ENCODE measurements at places on chromosomes 4 and X.

DNA sequence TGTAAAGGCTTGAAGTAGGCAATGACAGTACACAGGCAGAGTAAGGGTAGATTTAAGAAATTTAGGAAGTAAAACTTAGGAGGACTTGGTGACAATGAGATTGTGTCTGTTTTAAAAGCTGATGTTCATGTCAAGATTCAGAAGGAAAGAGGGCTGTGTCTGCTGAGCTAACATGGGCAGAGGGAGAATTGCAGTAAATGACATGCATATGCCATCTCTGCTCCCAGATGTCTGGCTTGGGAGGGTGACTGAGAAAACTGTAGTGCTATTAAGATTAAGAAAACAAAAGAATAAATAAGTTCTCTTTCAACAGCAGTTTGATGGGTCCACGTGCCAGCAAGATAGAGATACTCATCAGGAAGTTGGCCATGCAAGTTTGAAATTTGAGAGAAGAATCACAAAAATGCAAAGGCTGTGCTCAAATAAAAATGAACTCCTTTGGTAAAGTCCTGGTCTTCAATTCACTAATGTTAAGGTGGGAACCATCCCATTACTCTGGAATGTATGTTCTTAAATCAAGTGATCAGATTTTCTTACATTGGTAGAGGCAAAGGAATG lies 7.2 kb downstream of the NFXL1 start:
- DNase-seq: no peak

DNA sequence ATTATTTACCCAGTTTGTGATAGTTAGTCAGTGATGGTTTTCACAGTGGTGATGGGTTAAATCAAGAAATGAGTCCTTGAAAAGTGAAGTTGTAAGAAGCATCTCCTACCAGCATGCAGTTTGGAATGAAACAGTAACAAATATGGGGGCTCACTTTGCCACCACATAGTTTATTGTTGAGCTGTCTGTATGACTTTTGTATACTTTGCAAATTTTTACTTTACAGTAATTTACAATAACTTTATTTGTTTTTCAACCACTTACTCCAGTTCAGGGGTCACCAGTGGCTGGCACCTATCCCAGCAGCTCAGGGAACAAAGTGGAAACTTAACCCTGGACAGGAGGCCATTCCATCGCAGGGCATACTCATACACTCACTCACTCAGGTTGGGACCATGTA lies 64.5 kb upstream of the ANKRD50 start:
- DNase-seq: no peak

DNA sequence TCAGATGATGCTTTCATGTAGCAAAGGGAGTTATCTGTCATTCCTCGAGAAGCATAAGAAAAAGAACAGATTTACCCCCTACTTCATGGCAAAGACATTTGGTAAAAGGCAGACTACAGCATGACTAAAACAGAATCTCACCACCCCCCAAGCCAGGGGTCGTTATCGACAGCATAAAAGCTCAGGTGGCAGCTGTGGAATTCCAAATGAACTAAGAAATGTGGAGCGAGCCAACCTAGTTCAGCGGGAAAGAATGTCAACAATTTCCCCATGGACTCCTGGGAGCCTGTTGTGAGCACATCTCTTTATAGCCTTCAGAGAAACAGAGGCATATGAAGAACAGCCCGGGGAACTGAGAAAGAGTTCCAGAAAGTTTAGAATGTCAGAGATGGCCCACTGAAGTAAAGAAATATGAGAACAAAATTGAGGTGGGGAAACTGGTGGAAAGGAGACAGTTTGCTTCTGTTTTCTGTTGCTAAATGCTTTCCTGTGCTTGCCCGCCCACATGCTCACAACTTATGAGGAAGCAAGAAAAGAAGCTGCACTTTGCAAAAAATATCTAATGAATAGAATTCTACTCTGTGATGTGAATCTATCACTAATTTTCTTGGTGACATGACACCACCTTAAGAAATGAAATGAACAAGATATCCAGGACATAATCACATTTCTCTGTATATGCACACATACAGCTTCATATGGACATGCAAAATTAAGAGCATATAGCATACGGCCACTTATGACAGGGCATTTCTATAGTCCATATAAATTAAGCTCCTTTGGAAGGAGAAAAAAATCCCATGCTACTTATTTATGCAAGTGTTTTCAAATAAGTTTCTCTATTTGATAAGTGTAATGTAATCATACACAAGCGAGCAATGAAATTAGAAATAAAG lies 135.3 kb upstream of the MID1 start:
- DNase-seq: peak; percentile 86

DNA sequence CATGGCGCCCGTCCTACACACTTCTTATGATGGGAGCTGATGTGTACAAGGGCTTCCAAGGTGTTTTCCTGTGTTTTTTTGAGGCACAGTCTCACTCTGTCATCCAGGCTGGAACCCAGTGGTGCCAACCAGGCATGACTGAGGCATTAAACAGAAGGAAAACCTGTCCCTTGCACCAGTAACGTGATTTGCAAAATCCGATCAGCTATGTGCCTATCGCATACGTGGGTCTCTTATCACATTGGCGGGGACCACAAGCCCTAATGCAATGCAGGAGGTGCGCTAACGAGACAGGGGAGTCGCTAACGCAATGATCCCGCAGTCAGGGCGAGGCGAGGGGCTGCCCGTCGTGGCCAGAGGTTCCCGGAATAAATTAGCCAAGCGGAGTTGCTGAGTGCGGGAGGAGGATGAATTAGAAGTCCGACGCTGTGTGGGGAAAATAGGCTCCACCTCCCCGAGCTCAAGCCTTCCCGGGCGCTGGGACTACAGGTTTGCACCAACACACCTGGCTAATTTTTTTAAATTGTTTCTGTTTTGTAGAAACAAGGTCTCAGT lies 162.7 kb downstream of the SHOX start:
- DNase-seq: no peak

GRCh38 chr4:39526765-39527295 lies 409 bp downstream of the UGDH start:
- DNase-seq: peak; percentile 20

DNA sequence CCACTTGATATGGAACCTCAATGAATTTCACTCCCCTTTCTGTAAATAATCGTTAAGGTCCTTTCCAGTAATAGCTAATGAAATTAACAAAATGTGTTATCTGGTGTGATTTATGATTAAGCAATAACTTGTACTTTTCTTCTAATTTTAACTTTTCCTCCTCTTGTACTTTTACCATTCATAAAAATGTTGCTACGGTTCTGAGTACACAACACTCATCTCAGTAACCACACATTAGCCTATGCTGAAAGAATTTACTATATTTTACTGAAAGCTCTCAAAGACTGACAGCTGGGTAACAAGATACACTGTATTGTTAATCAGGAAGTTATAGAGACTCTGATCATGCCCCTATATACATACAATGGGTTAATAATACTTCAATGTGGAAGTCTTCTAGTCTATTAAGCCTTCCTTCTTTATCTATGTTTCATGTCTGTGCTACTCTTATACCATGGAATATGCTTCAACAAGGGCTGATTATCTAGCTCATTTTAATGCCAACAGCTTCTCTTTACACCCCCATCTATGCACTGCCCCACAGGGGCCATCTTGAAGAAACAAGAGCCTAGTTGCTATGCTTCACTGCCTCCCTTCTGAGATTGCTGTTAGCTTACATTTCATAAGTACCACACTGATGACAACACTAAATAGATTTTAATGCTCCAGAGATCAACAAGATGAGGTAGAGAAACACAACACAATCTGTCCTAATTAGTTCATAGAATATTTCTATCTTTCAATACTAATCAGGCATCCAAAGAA lies 39.1 kb downstream of the LAMP2 start:
- DNase-seq: no peak

DNA sequence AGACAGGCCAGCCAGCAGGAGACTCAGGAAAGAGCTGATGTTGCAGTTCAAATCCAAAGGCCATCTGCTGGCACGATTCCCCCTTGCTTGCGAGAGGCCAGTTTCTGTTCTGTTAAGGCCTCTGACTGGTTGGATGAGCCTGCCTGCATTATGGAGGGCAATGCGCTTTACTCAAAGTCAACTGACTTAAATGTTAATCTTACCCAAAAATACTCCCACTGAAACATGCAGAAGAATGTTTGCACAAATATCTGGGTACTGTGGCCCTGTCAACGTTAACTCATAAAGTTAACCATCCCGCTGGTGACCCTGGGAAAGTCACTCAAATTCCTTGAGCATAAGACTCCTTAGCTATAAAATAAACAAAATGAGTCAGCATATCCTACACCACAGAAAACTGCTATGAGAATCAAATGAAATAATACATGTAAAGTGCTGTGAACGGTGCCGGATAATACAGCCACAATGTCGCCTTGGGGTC lies 326.4 kb downstream of the EVC2 start:
- no peak for DNase-seq

DNA sequence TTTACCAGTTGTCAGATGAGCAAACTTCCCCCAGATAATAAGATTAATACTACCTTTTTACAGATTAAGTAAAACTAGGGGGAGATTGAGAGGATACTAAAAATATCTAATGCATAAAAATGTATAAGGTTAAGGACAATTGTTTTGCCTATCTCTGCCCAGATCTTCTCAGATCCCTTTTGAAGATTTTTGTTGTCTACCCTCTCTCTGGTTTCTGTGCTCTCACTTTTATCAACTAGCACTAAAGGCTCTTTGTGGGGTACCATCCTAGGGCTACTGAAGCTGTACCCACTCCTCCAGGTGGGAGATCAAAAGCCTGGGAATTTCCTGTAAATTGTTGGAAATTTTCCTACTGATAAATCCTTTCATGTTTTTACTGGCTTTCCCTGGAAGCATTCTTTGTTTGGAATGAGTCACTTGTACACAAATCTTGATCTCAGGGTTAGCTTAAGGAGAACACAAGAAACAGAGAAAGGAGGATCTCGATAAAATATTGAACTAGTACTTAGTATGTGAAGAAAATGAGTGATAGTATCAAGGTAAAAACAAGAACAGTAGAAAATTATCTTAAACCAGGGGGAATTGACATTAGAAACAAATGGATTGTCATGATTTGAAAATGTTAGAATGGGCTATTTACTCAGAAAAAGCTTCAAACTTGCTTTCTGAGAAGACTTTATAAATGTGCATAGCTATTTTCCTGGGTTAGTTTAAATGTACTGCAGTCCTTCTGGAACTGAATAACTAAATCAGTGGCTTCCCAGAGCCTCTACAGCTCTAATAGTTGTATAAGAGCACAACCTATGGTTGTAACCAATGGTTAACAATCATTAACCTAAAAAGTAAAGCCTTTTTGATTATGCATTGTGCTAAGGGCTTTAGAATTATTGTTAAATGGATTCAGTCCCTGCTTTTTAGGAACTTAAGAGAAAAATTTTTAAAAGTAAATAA lies 679.9 kb upstream of the MAGEB2 start:
- DNase-seq: no peak

DNA sequence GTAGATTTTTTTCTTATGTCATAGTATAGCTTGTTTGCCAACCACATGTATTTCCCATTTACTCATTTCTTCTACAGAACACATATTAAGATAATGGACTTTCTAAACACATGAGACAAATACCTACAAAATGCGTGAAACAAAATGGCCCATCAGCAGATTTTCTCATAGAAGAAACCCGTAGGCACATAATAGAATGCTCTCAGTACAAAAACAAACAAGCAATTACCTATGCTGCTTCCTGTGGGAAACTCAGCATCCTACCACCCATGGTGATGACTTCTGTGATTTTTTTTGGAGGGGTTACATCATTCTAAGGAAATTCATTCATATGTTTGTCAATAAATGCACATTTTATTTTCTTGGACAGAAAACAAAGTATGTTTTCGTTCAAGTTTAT lies 343.6 kb downstream of the SPRY1 start:
- DNase-seq: no peak

GRCh38 chr4:56850910-56851309 lies 29.4 kb upstream of the SPINK2 start:
- DNase-seq: no peak

- no peak for DNase-seq
These were observed 35.9 kb downstream of the NAP1L5 start for GRCh38 chr4:88661739-88662138.

GRCh38 chr4:174658246-174658645 lies 136.0 kb upstream of the HPGD start:
- DNase-seq: no peak

- DNase-seq: no peak
These were observed 24.8 kb upstream of the GAB1 start for GRCh38 chr4:143311924-143312323.

GRCh38 chrX:29466456-29466855 lies 748.9 kb upstream of the MAGEB2 start:
- DNase-seq: no peak

GRCh38 chr4:99790796-99791617 lies 25.6 kb upstream of the DAPP1 start:
- DNase-seq: no peak

- DNase-seq: no peak
These were observed 50.4 kb downstream of the SHROOM3 start for GRCh38 chr4:76485450-76485849.

DNA sequence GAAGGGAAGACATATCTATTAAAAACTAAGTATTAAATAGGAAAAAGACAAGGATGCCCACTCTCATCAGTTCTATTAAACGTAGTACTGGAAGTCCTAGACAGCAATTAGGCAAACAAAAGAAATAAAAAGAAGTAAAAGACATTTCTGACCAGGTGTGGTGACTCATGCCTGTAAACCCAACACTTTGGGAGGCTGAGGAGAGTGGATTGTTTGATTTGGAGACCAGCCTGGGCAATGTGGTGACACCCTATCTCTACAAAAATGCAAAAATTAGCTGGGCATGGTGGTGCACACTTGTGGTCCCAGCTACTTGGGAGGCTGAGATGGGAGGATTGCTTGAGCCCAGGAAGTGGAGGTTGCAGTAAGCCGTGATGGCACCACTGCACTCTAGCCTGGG lies 1071.8 kb downstream of the FAT4 start:
- no peak for DNase-seq

DNA sequence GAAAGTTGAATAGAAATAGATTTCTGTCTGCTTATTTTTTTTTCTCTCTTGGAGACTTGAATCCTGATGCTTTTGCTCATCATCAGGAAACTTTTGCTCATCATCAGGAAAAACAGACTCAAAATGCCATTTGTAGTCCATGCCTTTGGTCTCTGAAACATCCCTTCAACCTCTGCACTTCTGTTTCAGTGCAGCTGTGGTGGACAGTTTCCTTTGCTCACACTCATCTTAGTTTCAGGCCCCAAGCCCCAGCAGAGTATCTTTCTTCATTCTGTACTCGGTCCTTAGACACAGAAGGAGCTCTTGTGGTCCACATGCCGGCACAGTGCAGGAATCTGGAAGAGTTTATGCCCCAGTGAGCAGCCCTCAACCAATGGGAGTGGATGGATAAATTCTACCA lies 337.9 kb downstream of the PPP3CA start:
- peak; percentile 4 for DNase-seq

GRCh38 chrX:16711219-16711811 lies 1.2 kb downstream of the CTPS2 start:
- DNase-seq: no peak

All from ACHN (cell line).